Cardiac fibroblast (primary cell): ENCODE measurements at places on chromosomes 7 and 10.

DNA sequence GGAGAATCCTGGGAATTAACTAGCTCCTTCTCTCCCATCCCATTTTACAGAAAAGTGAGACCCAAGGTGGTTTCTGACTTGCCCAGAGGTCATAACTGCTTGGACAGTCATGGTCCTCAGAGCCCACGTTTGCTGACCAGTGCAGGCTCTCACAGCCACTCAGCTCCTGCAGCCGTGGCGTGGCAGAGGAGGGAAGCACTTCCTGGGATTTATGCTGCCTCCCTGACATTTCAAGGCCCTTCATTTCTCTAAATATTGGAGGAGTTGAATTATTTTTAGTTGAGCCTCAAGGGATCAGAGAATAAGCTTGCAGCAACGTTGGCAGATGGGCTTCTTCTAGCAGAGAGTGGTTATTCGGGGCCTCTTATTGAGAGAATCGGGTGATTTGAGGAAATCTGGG is 77.1 kb downstream of the LHPP start:
- no peak for DNase-seq

DNA sequence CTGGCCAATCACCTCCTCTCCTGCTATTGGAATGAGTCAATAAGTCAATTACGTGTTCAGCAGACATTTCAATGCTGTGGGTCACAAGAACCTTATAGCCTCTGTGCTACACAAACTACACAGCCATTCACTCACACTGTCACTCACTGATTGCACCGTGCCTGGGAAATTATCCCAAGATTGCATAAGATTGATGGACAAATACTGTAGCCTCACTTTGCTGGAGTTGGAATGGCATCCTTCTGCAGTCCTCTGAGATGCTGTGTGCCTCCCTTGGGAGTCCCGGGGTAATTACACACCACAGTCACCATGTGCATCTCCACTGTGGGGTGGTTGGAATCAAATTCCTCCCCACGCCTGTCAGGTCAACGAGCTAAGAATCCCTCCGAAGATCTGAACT is 358.7 kb upstream of the MGMT start:
- DNase-seq: no peak

DNA sequence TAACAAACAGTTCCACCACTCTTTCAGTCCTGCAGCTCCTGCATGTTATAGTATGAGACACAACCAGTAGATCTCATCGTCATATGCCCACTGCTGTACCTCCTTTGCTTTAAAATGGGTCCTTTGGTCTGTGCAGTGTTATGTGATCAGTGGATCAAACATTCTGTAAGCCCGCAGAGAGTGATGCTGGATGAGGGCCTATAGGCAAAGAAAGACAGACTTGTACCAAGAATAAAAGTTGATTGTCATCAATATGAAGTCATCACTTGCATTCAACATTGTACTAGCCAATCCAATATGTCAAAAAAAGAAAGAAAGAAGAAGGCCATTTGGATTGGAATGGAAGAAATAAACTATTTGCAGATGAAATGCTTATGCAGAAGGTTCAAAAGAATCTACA is 79.8 kb upstream of the PHYHIPL start:
- DNase-seq: no peak

- no peak for DNase-seq
Measured at GRCh38 chr7:157707983-157708918, 371.4 kb downstream of the DNAJB6 start.

DNA sequence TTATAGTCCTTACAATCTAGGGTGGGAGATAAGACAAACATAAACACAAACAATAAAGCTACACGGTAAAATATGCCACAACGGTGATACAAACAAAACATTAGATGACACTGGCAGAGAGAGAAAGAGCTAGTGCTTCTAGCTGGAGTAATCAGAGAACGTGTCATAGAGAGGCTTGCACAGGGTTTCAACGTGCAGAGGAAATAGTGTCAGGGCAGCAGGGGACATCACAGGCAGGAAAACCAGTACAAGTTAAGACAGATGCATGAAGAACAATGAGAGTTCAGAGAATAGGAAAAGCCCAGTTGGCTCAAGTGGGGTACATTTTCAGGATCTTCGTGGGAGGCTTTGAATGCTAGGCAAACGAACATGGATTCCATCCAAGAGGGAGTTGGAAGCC is 91.4 kb downstream of the ZNF438 start:
- peak; percentile 14 for DNase-seq

GRCh38 chr7:155463114-155463811 is 5.3 kb downstream of the EN2 start:
- no peak for DNase-seq

GRCh38 chr10:103652599-103653281 is 159.2 kb downstream of the NEURL1 start:
- no peak for DNase-seq

DNA sequence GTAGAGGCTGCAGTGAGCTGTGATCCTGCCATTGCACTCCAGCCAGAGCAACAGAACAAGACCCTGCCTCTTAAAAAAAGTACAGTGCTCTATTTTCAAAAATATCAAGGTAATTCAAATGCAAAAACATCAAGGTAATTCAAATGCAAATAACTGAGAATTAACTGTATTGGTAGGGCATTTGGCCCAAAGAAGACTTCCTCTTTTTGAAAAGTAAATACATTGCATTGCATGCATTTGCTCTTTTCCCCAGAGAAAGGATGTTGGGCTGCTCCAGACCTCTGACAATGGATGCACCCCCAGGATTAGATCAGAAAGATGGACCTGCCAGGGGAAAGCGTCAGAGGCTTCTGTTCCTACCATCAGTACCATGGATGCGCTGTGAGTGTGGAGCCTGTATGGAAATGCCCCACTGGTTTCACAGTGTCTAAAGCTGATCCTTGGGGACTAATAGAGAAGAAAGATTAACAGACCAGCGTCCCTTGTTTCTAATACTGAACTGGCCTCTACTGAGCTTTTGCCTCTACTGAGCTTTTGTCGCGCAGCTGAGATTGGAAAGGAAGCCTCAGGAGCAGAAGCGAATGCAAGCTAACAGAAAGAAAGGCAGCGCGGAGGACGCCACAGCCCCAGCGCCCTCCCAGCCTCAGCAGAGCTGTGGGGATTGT is 93.5 kb upstream of the LYZL2 start:
- no peak for DNase-seq

- peak; percentile 33 for DNase-seq
Measured at GRCh38 chr10:51653025-51653424, 46.4 kb downstream of the CSTF2T start.

DNA sequence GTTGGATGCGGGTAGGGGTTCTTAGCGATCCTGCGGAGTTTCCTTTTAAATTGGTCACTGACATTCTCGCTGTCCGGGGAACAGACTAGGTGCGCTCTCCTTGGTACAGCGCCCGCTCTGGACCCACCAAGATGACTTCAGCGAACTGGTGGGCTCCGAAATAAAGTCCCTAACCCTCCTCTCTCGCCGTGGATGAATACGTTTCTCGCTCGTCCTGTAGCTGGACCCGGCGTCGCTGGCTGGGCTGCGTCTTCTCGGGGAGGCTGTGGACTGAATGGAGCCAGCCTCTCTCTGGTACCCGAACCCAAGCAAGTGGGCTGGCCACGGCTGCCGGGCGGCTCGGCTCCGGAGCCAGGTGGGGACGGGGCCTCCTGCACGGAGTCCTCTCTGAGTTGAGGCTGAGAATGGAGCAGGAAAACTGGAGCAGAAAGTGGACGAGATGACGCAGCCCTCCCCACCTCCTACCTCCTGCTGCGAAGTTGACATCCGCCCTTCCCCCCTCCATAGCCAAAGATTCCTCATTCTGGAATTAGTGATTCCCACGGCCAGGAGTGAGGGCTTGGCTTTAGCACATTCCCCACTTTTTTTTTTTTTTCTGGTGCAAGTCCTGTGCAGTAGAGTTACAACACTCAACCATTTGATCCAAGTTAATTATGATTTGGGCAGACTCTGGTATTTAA is 1.5 kb downstream of the UNC5B start:
- DNase-seq: peak; percentile 92

GRCh38 chr10:72297805-72298591 is 24.3 kb downstream of the DDIT4 start:
- DNase-seq: peak; percentile 99

DNA sequence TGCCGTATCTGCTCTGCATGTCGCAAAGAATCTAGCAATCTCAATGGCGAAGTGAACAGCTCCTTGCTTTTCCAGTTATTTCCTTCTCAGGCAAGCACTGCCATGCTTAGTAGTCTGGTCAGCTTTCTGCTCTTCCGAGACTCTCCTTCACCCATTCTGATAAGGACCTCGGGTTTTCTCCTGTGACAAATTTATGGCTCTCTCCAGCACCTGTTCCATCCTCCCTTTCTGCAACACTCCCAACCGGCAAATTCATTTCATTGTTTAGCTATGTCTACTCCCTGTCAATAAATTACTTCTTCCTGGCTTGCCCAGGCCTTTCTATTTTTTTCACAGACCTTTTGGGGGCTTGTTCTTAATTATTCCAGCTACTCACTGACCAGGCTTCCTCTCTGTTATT is 252.6 kb downstream of the SORCS3 start:
- DNase-seq: no peak

DNA sequence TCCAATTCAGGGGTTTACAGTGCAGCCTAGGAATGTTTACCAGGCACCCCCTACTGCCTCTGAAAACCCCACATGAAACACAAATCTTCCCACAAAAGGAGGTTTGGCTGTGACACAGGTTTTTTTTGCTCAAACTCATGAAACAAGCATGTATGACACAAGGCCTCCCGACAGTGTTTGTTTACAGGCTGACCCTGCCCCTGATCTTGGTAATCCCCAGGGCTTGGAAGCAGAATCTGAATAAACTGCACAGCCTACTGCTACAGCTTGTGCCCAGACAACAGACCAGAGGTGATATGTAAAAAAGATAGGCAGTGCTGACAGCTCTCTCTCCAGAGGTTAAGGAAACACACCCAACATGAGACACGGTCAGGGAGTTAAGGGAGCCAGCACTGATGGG is 184.2 kb downstream of the KMT2E start:
- peak; percentile 76 for DNase-seq

DNA sequence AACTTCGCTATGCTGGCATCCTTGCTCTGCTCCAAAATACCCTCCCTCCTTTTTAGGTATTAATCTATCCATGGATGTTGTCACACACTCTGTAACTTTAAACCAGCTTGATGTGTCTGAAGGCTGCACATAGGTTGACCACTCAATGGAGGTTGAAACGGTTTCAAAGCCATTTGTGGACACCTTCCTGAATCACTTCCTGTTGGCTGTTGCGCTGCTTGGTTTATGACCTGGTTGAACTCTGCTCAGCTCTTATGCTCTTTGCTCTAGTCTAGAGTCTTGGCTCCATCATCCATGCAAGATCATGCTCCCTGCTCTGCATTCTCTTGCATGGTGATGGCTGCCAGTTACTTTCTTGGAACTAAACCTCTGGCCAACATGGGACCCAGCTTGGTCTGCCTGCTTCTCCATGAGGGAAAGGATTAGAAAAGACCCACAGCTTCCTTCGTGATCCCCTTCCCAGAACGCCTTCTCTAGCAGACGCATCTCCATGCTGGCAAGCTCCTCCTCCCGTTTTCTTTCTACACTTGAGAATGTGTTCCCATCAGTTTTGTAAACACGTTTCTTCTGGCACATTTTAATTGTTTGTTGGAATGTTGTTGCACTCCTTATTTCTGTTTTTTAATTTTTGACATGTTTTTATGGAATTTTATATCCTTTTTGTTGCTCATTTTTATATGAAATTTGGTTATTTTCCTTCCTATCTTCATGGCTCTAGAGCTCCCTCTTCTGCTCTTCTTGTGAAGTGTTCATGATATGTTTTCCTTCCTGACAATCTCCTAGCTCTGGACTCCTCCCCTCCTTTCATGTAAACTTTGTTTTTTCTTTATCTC is 149.8 kb downstream of the XPNPEP1 start:
- DNase-seq: peak; percentile 66

DNA sequence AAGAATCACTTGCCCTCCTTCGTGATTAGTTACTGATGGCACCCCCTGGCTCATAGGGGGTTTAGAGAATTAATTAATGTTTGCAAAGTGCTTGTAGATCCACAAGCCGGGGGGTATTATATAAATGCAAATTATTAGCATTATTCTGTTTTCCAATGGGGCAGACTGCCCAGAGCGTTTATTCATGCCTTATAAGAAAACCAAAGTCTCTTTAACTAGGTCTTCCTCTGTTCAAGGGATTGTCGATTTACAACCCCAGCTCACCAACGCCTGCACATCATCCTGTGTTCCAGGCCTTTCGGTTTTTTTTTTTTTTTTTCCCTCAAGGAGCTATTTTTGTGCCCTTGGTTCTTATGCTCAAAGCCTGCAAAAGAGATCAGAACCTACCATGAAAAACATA is 630.7 kb downstream of the PARD3 start:
- DNase-seq: no peak

DNA sequence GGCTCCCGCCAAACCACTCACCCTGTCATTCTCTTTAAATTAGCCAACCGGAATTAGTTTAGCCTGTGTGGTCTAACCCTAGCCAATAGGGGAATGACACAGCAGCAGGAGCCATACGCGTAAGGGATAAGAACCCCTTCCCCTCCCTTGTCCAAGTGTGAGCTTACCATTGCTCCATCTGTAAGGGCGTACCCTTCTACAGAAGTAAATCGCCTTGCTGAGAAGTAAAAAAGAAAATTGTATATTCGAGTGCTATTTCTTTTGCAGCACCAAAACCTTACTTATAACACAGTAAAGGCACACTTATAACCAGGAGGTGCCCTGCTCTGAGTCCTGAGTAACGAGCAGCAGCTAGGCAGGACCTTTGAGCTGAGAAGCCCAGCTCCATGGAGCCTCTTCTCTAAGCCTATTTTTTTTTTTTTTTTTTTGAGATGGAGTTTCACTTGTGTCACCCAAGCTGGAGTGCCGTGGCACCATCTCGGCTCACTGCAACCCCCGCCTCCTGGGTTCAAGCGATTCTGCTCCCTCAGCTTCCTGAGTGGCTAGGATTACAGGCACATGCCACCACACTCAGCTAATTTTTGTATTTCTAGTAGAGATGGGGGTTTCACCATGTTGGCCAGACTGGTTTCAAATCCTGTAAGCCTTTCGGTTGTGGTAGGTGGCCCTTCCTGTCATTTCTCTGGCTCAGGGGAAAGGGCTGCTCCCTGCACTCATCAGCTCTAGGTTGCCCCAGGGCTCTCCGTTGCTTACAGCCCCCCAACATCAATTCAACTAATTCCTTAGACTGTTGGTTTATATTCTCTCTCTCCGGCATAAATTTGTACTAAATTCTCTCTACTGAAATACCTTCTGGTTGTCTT is 73.3 kb downstream of the NSUN6 start:
- DNase-seq: no peak

DNA sequence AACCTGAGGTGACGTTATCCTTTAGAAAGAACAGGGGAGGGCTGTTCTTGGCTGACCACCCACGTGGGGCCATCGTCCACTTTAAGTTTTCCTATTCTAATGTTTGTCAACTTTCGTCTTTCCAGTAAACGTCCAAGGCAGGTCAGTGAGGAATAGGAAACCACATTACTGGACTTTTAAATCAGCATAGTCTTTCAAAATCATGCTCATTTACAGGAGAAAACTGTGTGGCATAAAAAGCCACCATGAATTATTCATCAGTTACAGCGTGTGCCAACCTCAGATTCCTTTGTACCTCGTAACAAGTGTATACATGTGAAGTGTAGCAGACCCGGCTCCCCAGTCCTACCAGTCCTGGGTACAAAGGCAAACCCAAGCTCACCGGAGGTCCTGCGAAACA is 25.1 kb upstream of the ABLIM1 start:
- DNase-seq: no peak
